ENCODE measurements at places on chromosomes 7 and 10.

- no peak for DNase-seq
Observed at GRCh38 chr10:58157076-58157766, 110.5 kb downstream of the IPMK start.

DNA sequence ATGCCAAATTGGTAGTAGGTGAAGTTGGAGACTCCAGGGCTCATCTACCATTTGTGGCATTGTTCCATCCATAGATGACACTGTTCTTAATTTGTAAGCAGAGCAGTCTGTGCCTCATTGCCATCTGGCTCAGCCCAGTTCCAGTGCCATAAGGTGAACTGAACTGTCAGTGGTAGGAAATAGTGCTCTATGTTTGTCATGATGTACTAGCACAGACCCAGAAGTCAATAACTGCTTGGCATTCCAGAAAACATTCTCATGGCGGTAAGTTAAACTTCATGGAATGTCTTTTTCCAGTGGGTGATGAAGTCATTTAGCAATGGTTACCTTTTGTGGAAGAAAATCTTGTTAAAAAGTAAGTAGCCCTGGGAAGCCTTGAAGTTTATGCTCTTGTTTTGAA, 302.7 kb downstream of the SUGCT start:
- DNase-seq = no peak

GRCh38 chr10:23005150-23005549, 77.3 kb downstream of the ARMC3 start:
- no peak for DNase-seq

GRCh38 chr7:151708610-151709009, 168.3 kb downstream of the PRKAG2 start:
- no peak for DNase-seq

All from NCI-H1436 treated with DMSO at 0.1 percent for 48 hours (cell line).